ENCODE measurements at places on chromosomes 7 and 10. TPM values are rescaled to one million over a fixed set of nuclear protein-coding genes. Genes with fewer than 3 reads are reported as not detected.

GRCh38 chr7:75945297-75946168, 30.6 kb downstream of the POR start:
- no peak for DNase-seq
- H3K27ac ChIP-seq: no peak overlapping the region
- no peak overlapping the region for H3K4me3 ChIP-seq
- no peaks in the 10 kb centered on the region for H3K27me3 ChIP-seq

DNA sequence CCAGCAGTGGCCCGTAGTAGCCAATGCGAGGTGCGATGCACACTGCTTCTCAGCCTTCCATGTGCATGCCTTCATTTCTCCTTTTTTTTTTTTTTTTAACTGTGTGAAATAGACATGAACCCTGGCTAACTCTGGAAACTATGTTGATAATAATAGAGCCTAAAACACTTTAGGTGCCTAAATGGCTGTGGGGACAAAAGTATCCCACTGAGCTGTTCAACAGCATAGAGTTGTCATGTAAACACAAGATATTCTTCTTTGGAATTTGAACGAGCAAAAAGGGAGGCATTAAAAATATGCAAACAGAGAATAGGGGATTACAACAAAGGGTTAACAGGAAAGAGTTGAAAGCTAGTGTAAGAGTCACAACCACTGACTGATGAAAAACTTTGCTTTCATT, 162.1 kb upstream of the NOBOX start:
- no peaks in the 10 kb centered on the region for H3K27me3 ChIP-seq
- no peaks in the 10 kb centered on the region for H3K36me3 ChIP-seq
- H3K4me3 ChIP-seq: no peak overlapping the region
- no peaks in the 10 kb centered on the region for H3K4me1 ChIP-seq

GRCh38 chr7:121761399-121761798, 111.6 kb upstream of the PTPRZ1 start:
- no peaks in the 10 kb centered on the region for H3K4me1 ChIP-seq
- DNase-seq: no peak
- H3K27ac ChIP-seq: no peak overlapping the region
- no peaks in the 10 kb centered on the region for H3K36me3 ChIP-seq

DNA sequence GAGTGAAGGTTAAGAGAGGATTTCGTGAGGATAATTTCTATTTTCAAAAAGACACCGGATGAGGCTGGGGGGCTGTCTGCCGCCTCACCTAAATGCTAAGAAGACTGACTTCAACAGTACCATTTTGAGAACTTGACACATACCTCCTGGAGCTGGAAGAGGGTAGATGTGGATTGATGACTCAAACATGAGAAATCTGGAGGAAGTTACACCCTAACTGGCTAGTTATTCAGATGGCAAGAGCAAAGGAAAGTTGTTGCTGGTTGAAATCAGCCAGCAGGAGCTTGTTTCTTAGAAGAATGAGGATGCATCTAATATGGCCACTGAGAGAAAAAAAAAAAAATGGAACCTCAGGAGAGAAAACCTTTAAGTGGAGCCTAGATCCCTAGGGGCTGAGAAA, 76.2 kb upstream of the KIAA1217 start:
- no peak overlapping the region for H3K27ac ChIP-seq
- H3K27me3 ChIP-seq: no peaks in the 10 kb centered on the region
- no peak overlapping the region for H3K4me3 ChIP-seq
- peaks cover 3% of the 10 kb centered on the region for H3K4me1 ChIP-seq
- no peak for DNase-seq

The DPY19L1 gene
- total RNA-seq: 20.3 TPM

The MALRD1 gene
- total RNA-seq: 0.56 TPM

GRCh38 chr10:129471447-129472175, 4.6 kb downstream of the MGMT start:
- no peak for DNase-seq
- H3K36me3 ChIP-seq: no peaks in the 10 kb centered on the region
- no peaks in the 10 kb centered on the region for H3K27me3 ChIP-seq
- H3K4me1 ChIP-seq: no peaks in the 10 kb centered on the region
